Sigmoid colon (tissue), 7 donors: ENCODE measurements at places on chromosomes 16 and 17. TPM values are rescaled to one million over a fixed set of nuclear protein-coding genes. Genes with fewer than 3 reads are reported as not detected.
A peak's percentile ranks its signal among the peaks of the same experiment; 100 is the strongest.

Gene NOXO1
- not detected for total RNA-seq

Gene TRIM72
- under 0.01 TPM for total RNA-seq

Gene JPH3
- total RNA-seq = 1.4 TPM

Gene HSD17B1
- total RNA-seq = 0.36 TPM

Gene KRT31
- not detected for total RNA-seq

Gene RNF222
- total RNA-seq = not detected

Gene EPN3
- total RNA-seq = not detected

Gene ST6GALNAC1
- 4.6 TPM for total RNA-seq

DNA sequence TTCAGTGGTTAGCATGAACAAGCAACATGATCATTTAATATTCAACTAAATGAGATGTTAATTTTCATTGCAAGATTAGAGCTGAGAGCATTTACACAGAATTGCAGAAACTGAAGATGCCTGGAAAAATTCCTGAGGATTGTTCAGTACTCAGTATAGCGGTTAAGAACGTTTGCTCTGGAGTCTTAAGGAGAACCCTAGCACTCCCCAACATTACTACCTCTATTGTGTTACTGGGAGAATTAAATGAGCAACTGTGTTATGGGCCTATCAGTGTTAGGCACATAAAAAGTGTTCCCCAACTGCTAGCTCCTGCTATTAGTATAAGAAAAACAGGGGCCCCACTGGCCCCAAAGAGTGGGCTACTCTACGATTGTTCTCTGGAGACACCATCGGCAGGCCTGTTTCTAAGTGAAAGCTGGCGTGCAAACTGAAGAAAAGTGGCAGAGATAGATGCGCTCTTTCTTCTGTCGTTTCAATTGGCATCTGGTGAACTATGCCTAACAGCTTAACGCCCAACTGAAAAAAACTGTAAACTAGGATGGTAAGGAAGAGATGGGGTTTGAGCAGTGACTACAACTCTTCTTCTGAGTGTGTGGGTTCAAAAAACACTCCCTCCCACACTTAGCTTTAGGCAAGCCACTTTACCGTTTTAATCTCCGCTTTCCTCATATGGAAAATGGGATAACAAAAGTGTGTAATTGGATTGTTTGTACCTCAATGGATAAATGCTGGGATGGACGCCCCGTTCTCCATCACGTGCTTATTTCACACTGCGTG is 1.3 kb downstream of the CDR2 start:
- no peak for DNase-seq
- H3K27ac ChIP-seq = peak overlapping the region; percentile 94
- H3K27me3 ChIP-seq = no peaks in the 10 kb centered on the region
- H3K36me3 ChIP-seq = no peaks in the 10 kb centered on the region

GRCh38 chr16:10335681-10336080 is 50.2 kb upstream of the ATF7IP2 start:
- no peak for DNase-seq
- H3K27ac ChIP-seq = no peak overlapping the region
- no peak overlapping the region for H3K4me3 ChIP-seq
- H3K4me1 ChIP-seq = peaks cover 12% of the 10 kb centered on the region

- DNase-seq = no peak
- no peak overlapping the region for H3K4me3 ChIP-seq
- H3K27ac ChIP-seq = no peak overlapping the region
- H3K4me1 ChIP-seq = no peaks in the 10 kb centered on the region
These were observed 118.2 kb downstream of the CDH11 start for GRCh38 chr16:65003621-65004020.

DNA sequence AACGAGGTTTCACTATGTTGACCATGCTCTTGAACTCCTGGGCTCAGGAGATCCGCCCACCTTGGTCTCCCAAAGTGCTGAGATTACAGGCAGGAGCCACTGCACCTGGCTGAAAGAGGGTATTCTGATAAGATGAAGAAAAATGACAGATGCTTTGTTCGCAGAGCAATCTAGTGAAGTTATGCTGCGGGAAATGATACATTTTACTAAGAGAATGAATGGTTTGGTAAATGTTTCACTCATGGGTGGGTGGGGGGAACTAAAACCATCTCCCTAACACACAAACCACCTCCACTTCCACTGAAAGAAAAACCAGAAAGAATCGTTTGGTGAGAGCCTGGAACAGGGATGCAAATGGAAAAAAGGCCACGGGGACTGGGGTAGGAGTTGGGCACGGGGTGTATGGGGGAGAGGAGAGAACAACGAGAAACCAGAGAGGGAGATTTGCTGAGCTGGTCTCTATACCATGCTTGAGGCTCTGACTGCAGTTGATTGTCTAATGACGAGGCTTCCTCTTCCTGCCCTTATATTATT is 19.0 kb upstream of the XYLT2 start:
- no peak overlapping the region for H3K4me3 ChIP-seq
- no peaks in the 10 kb centered on the region for H3K36me3 ChIP-seq
- H3K4me1 ChIP-seq = no peaks in the 10 kb centered on the region
- H3K27ac ChIP-seq = no peak overlapping the region
- H3K27me3 ChIP-seq = no peaks in the 10 kb centered on the region

DNA sequence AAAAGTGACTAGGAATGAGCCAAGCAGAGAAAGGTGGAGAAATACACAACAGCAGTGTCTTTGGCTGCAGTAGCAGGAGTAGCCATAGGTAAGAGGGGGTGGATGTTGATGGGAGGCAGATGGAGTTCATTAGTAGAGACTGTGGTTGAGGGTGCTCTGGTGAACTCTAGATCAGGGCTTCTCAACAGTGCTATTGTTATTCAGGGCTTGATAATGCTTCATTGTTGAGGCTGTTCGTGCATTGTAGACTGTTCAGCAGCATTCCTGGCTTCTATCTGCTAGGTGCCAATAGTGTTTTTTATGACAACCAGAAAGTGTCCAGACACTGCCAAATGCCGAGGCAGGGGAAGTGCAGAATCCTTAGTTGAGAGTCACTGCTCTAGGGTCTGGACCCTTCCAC is 3.6 kb downstream of the ALKBH5 start:
- no peaks in the 10 kb centered on the region for H3K27me3 ChIP-seq
- no peak for DNase-seq
- H3K4me3 ChIP-seq = peak overlapping the region; percentile 90
- H3K27ac ChIP-seq = peak overlapping the region; percentile 99

- no peaks in the 10 kb centered on the region for H3K4me1 ChIP-seq
- peaks cover 60% of the 10 kb centered on the region for H3K27me3 ChIP-seq
- no peaks in the 10 kb centered on the region for H3K36me3 ChIP-seq
- DNase-seq = no peak
- no peak overlapping the region for H3K4me3 ChIP-seq
These were observed 5.4 kb downstream of the CD7 start for GRCh38 chr17:82311971-82312370.

DNA sequence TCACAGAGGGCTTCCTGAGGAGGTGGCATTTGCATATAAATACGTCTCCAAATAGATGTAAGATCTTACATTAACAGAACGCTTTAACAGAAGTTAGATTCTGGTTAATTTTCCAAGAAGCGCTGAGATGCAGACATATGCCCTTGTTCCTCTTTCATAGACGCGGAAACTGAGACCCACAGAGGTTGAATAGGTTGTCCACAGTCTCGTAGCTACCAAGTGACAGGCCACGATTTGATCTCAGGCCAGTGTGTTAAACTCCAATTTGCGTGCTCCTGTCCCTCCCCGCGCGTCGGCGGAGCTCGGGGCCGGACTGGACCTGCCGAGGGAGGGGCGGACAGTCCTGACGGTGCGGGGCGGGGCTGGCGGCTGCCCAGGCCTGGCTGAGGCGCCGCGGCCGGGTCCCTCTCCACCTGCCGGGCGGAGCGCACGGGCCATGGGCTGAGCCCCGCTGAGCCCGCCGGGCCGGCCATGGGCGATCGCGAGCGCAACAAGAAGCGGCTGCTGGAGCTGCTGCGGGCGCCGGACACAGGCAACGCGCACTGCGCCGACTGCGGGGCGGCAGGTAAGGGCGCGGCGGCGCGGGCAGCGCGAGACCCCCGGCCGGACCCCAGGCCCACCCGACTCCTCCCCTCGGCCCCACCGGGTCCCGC is at the start of gene ADAP2:
Gene ADAP2 (plus strand): TSS at position 402 of the 653 bp plus-strand sequence. CDS start 70 bp downstream, at position 472.
- DNase-seq = peak; percentile 73
- no peaks in the 10 kb centered on the region for H3K36me3 ChIP-seq
- H3K4me1 ChIP-seq = peaks cover 18% of the 10 kb centered on the region
- H3K4me3 ChIP-seq = peak within 1 kb of the TSS; percentile 46

DNA sequence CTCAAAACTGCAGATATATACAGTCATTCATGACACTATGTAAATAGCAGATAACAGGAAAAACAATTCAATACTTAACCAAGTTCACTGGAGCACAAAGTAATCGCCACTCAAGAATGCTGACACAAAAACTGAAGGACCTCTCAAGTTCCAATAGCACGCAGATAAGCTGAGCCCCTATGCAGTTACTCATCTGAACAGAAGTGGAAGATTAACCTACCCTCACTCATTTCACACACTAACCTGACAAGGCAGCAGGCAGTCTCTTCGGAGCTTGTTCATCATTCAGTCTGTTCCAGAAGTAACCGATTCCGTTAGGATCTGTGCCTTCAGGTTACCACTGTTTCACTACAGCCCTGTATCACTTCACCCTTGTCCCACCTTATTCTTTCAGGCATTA is 6.0 kb downstream of the HELZ start:
- no peaks in the 10 kb centered on the region for H3K4me1 ChIP-seq
- no peaks in the 10 kb centered on the region for H3K27me3 ChIP-seq
- H3K27ac ChIP-seq = peak overlapping the region; percentile 55
- no peak overlapping the region for H3K4me3 ChIP-seq
- H3K36me3 ChIP-seq = peaks cover 49% of the 10 kb centered on the region

- H3K27me3 ChIP-seq = no peaks in the 10 kb centered on the region
- no peak overlapping the region for H3K4me3 ChIP-seq
- H3K27ac ChIP-seq = no peak overlapping the region
- H3K36me3 ChIP-seq = no peaks in the 10 kb centered on the region
- DNase-seq = peak; percentile 56
These were observed 65.9 kb upstream of the TNRC6C start for GRCh38 chr17:77892469-77893143.

DNA sequence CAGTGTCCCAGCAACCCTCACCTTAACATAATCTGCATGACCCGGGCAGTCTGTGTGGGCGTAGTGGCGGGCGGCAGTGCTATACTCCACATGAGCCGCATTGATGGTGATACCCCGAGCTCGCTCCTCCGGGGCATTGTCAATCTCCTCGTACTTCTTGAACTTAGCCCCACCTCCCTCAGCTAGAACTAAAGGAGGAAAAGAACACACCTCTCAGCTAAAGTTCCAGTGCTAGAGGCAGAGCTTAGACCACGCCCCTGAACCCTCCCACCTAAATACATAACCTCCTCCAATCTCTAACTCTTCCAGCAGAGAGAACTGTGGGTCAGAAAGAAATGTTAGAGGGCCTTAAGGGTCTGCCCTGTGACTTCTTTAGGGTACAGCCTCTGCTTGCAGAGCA is 855 bp downstream of the TUFM start:
- no peaks in the 10 kb centered on the region for H3K27me3 ChIP-seq
- peaks cover 22% of the 10 kb centered on the region for H3K4me1 ChIP-seq
- H3K36me3 ChIP-seq = peaks cover 37% of the 10 kb centered on the region
- no peak for DNase-seq

- peak overlapping the region; percentile 38 for H3K27ac ChIP-seq
- H3K36me3 ChIP-seq = no peaks in the 10 kb centered on the region
These were observed 504.2 kb upstream of the PSMD7 start for GRCh38 chr16:73792199-73793020.

DNA sequence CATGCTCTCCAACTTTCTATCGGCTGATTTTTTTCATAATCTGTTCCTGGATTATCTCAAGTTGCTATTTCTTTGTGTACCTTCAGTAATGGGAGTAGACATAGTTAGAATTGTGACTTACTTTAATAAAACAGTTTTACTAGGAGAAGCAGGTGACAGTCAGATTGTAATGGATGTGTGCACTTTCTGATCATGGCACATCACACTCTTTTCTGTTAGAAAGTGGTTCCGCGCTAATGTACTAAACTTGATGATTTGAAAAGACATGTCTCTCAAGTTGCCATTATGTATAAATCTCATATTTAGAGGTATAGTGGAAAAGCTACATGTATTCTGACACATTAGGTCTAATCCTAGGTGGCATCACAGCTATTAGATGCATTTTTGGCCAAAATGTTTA is 121.3 kb upstream of the CDH8 start:
- H3K4me3 ChIP-seq = no peak overlapping the region
- no peak overlapping the region for H3K27ac ChIP-seq
- no peaks in the 10 kb centered on the region for H3K36me3 ChIP-seq
- H3K4me1 ChIP-seq = no peaks in the 10 kb centered on the region
- DNase-seq = no peak

DNA sequence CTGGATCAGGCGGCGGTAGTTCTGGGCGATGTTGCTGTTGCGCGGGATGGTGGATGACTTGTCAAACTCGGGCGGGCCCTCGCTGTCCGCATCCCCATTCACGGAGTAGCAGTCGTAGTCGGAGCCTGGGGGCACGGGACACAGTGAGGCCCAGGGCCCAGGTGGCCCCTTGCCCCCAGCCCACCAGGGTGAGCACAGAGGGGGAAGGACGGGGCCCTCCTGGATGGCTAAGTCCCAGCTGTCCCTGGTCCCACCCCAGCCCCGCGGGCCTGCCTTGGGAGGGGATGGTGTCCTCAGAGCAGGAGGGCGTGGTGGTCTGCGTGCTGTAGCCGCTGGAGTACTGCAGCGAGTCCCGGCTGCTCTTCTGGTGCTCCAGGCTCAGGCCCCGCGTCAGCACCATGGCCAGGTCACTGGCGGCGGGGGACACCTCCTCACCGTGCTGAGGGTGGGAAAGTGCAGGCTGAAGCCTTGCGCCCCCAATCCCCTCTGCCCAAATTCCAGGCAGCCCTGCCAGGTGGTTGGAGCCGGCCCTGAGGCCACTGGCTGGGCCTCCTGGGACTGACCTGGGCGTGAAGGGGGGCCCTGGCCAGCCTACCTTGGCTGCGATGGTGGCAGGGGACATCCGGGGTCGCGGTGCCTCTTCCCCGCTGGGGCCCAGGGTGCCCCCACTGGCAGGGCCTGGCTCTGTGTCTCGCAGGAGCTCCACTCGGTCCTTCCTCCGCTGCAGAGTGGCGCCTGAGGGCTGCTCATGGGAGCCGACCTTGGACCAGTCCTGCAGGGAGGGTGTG is 18.2 kb downstream of the IL34 start:
- no peak overlapping the region for H3K4me3 ChIP-seq
- no peak overlapping the region for H3K27ac ChIP-seq
- peaks cover 48% of the 10 kb centered on the region for H3K36me3 ChIP-seq
- no peaks in the 10 kb centered on the region for H3K27me3 ChIP-seq
- H3K4me1 ChIP-seq = peaks cover 30% of the 10 kb centered on the region

DNA sequence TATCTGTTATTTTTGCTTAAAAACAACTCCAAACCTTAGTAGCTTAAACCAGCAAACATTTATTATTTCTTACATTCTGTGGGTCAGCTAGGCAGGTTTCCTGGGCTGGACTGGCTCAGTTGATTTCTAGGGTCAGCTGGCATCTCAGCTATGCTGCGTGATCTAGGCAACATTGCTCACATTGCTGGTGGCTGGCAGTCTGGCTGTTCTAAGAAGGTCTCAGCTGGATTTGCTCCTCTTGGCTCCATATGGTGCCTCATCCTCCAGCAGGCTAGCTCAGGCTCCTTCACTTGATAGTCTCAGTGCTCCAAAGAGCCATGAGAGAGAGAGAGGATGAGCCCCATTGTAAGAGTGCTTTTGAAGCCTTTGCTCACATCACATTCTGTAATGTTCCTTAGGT is 470.6 kb upstream of the CDH5 start:
- no peaks in the 10 kb centered on the region for H3K27me3 ChIP-seq
- H3K4me1 ChIP-seq = no peaks in the 10 kb centered on the region
